Femur (tissue), 1 donor: ENCODE measurements at places on chromosomes 3 and 15.

DNA sequence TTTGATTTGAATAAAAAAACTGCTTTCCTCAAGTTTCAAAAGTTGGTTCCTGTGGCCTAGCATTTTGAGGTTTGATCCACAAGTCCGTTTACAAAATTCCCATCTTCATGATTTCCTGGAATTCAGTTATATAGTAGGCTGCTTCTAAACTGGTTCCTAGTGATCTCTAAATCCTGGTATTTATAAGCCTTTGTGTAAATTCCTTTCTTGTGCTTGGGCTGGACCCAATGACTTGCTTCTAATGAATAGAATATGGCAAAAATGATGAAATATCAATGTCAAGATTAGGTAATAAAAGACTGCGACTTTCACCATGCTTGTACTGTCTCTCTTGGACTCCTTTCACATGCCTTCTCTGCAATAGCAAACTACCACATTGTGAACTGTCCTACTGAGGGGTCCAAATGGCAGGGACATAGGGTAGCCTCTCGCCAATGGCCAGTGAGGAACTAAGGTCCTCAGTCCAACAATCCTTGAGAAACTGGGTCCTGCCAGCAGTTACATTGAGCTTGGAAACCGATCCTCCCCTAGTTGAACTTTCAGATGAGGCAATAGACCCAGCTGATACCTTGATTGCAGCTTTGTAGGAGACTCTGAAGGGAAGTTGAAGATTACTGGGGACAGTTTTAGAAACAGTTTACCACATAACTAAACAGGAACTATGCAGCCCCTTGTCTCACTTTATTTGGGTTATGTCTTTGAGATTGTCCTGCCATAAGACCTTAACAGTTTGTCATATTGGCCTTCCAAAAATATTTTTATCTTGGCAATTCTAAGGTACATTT, 303.9 kb upstream of the TBC1D5 start:
- DNase-seq = no peak

- peak; percentile 36 for DNase-seq
These were observed 152.1 kb upstream of the TBC1D5 start for GRCh38 chr3:17894434-17895060.

DNA sequence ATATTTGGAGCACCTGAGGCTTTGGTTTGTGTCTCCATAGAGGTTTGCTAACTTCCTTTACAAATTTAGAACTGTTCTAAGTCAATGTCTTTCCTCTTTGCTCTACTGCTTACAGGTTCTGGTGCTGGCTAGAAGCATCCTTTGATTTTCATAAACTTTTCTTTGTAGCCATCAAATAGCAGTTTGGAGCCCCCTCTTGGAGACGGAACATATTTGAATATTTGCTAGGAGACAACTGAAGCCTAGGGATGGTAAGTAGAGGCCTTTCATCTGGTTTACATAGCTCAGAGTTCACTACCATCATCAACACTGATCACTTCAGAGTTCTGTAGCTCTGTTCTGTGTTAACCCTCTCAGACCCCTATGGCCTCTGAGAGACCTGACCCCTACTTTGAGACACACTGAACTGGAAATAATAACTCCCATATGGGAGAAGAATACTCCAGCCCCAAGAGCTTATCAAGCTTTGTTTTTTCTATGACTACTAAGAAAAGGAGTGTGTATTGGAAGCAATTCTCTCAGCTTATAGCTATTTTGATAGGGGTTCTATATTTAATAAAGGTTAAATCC, 420.4 kb downstream of the EPHA3 start:
- DNase-seq = no peak

- no peak for DNase-seq
These were observed 66.4 kb downstream of the PTPRG start for GRCh38 chr3:61627768-61628185.

DNA sequence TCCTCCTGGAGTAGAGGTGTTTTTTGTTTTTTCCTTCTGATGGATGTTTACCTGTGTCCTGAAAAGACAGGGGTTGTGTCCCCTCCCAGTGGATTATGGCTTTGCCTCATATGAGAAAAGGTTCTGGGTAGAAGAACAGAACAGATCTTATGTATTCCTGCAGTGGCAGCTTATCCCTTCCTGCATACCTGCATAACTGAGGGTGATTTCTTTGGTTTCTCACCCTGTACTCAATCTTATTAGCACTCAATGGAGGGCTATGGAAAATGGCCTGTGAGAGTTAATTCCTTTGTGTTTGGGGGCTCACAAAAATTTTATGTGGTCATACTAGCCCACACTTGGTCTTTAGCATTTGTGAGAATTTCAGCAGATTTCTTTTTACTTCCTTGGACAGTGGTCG, 482.0 kb upstream of the ONECUT1 start:
- no peak for DNase-seq

DNA sequence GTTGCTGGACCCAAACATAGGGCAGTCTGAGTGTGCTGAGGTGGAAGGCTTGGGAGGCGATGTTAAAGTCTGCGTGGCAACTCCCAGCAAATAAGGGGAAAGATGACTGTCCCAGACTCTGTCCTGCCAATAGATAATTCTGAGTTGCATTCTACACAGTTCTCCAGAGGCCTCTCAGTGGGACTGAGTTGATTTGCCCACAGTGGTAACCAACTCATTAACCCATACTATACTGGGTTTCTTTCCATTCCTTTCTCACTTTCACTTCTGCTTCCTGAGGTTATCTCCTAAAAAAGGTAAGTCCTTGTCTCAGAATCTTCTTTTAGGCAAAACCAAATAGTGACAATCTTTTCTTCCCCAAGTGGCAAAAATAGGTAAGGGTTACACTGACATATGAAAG, 549.9 kb upstream of the DPPA4 start:
- DNase-seq = no peak

- DNase-seq = no peak
These were observed 267.1 kb downstream of the RPLP1 start for GRCh38 chr15:69719527-69720240.

DNA sequence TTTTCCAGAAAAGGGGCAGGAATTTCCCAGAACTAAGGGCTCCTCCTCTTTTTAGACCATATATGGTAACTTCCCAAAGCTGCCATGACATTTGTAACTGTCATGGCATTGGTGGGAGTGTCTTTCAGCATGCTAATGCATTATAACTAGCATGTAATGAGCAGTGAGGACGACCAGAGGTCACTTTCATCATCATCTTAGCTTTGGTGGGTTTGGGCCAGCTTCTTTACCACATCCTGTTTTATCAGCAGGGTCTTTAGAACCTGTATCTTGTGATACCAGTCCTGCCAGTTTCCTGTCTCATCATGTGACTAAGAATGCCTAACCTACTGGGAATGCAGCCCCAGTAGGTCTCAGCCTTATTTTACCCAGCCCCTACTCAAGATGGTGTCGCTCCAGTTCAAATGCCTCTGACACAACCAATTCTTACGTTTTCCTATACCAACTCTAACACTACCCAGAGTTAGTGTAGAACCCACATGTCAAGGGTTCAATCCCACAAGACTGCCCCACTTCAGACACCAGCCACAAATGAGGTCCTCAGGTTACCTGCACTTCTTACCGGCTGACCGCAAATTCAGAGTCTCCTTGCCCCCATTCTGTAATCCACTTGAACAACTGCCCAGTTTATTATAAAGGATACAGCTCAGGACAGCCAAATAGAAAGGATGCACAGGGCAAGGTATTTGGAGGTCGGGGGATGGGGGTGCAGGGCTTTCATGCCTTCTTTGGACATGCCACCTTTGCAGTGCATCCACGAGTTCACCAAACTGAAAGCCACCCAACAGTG, 17.7 kb downstream of the FOXB1 start:
- no peak for DNase-seq

GRCh38 chr3:30526031-30526430, 80.4 kb upstream of the TGFBR2 start:
- DNase-seq = no peak

GRCh38 chr3:5260992-5261501, 73.5 kb downstream of the EDEM1 start:
- DNase-seq = no peak
